LHCN-M2 (cell line): ENCODE measurements at places on chromosomes 7 and 10. TPM values are rescaled to one million over a fixed set of nuclear protein-coding genes. Genes with fewer than 3 reads are reported as not detected.
A peak's percentile ranks its signal among the peaks of the same experiment; 100 is the strongest.

GRCh38 chr7:1663223-1663622 lies 6.9 kb upstream of the ELFN1 start:
- DNase-seq = no peak

Gene HTR7
- 18.3 and 19.6 TPM in 2 replicates for total RNA-seq

DNA sequence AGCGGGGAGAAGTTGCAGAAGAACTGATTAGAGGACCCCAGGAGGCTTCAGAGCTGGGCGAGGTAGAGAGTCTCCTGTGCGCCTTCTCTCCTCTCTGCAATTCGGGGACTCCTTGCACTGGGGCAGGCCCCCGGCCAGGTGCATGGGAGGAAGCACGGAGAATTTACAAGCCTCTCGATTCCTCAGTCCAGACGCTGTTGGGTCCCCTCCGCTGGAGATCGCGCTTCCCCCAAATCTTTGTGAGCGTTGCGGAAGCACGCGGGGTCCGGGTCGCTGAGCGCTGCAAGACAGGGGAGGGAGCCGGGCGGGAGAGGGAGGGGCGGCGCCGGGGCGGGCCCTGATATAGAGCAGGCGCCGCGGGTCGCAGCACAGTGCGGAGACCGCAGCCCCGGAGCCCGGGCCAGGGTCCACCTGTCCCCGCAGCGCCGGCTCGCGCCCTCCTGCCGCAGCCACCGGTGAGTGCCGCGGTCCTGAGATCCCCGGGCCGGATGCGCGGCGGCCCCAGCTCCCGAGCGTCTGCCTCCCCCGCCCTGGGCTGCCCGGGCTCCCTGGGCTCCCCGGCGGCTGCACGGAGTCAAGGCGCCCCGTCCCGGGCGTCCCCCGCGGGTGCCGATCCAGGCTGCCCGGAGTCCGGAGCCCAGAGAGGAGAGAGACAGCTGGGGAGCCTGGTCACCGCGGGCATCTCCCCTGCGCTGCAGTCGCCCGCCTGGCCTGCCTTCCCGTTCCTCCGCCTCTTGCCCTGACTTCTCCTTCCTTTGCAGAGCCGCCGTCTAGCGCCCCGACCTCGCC lies at the start of gene PLAU:
Gene PLAU, plus strand, starts transcription at position 369 of the 789 bp plus-strand sequence. CDS start 424 bp downstream, outside the sequence.
- peak; percentile 77 for DNase-seq

- no peak for DNase-seq
Measured at GRCh38 chr10:10930979-10931743, 86.5 kb upstream of the CELF2 start.
